Muscle of leg (tissue), 16 donors: ENCODE measurements at places on chromosomes 2 and 18. TPM values are rescaled to one million over a fixed set of nuclear protein-coding genes. Genes with fewer than 3 reads are reported as not detected.

Gene ATP6V1B1
- 0.80 TPM for polyA plus RNA-seq

GRCh38 chr2:174599310-174599921, 1.8 kb upstream of the WIPF1 start:
- no peak for DNase-seq

GRCh38 chr2:129456691-129457090, 522.8 kb upstream of the RAB6C start:
- no peak for DNase-seq

GRCh38 chr2:239299218-239299939, 101.4 kb downstream of the HDAC4 start:
- DNase-seq, result no peak

DNA sequence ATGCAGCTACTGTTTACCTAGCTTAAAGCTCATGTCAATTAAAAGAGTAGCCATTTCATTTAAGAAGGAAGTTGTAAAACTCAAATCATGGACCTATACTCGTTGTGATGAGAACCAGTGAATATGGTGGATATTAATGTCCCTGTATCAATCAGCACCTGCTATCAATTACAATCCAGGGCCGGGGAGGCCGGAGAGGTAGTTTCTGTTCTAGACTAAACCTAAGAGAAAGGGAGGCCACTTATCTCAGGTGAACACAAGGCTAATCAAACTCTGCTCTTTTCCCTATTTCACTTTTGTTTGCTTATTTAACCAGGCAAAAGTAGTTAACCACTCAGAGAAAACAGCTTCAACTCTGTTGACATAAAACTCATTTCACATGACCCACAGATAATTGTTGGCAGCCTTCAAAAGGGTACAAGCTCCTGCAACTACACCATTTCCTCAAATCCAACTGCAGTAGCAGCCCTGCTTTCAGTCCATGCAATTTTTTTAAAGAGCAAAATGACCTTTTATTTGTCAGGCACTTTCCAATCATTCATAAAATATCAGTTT, 27.8 kb upstream of the SLC9A2 start:
- DNase-seq, result no peak

Gene NDUFB3
- 88.8 TPM for polyA plus RNA-seq

- DNase-seq, result peak; percentile 76
Observed at GRCh38 chr2:109499566-109499965, 114.2 kb downstream of the SEPTIN10 start.

GRCh38 chr2:96510931-96511595, 5.9 kb upstream of the NEURL3 start:
- DNase-seq, result no peak

- no peak for DNase-seq
Observed at GRCh38 chr2:236670235-236670620, 100.6 kb downstream of the ACKR3 start.

Gene HAUS1
- polyA plus RNA-seq, result 36.9 TPM

DNA sequence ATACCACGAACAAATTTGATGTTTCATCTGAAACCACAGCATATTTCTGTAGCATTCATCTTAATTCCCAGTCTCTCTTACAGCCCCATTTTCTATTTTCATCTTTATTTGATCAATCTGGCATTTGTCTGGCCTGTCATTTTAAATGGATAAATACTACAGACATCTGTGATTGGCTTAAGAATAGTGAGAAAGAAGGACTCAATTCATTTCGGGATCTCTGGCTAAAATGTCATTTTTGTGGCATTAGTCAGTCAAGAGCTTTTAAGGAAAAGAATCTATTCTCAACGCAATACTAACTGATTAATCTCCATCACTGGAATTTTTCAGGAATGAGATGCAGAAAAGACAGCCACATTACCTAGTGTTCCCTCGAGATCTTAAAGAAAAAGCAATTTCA, 585.9 kb downstream of the IRS1 start:
- peak; percentile 22 for DNase-seq

Gene CFAP221
- polyA plus RNA-seq, result 0.53 TPM

DNA sequence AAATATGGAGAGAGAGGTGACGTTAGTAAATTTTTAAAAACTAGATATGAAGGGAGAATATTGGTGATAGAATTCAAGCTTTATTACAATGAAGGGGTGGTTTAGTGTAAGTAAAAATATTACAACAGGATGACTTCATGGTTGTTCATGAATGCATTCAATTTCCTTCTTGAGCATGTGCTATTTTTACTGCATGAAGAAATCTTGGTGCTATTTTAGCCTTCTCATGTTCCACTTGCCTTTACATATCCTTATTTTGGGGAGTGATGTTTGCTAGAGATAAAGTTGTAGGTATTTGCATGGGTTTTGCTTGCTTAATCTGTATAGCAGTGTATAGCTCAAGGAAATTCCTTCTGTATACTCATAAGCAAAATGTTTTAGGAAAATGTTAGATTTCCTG, 195.0 kb upstream of the MMADHC start:
- DNase-seq, result no peak

Gene TXNDC2
- 0.13 TPM for polyA plus RNA-seq

DNA sequence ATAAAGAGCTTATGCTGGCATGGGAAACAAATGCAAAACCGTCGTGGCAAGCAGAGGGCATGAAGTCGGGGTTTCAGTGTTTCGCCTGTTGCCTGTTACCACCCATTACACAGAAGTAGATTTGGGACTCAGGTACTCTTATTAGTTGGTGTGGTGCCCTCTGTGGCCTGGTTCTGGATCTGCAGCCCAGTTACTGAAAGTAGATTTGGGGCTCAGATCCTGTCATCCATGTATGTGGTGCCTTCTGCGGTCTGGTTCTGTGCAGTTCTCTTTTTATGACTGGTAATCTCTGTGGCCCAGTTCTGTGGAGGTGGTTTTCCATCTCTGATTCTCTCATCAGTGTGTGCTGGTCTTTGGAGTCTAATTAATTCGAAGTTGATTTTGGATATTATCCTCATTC, 45.2 kb downstream of the ADNP2 start:
- no peak for DNase-seq

Gene TET3
- polyA plus RNA-seq, result 9.7 TPM

Gene PAIP2B
- 4.0 TPM for polyA plus RNA-seq

DNA sequence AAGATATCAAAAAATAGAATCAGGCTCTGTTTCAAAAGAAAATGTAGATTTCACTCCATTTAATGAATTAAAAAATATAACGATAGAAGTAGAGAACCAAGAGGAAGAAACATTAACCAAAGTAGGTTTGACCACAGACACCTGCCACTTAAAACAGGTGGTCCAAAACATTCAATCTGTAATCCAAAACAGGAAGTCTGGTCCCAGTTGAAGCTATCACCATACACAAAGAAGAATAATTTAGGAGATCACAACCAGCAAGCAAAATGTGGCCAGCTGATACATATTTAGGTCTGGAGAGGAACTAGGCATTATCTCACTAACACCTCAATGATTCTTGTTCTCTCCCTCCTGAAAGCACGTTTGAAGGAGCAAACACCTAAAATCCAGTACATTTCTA, 73.1 kb downstream of the FTCDNL1 start:
- DNase-seq, result no peak

DNA sequence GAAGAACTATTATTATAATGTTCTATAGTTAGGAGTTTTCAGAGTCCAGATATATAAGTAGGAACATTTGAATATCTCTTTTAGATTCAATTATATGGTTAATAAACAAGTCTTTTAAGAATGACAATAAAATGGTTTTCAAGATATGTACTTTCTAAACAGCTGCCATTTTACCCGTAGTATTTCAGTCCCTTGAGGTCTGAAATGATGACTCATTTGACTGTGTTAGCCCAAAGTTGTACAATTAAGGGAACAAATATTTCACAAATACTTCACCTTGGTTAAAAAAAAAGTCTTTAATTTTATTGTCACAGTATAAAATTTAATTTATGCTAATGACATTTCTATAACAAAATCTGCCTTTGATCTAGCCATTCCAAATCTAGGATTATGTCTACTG, 91.6 kb upstream of the TANK start:
- no peak for DNase-seq

Gene CGREF1
- 0.76 TPM for polyA plus RNA-seq

Gene CYP27A1
- 26.8 TPM for polyA plus RNA-seq

DNA sequence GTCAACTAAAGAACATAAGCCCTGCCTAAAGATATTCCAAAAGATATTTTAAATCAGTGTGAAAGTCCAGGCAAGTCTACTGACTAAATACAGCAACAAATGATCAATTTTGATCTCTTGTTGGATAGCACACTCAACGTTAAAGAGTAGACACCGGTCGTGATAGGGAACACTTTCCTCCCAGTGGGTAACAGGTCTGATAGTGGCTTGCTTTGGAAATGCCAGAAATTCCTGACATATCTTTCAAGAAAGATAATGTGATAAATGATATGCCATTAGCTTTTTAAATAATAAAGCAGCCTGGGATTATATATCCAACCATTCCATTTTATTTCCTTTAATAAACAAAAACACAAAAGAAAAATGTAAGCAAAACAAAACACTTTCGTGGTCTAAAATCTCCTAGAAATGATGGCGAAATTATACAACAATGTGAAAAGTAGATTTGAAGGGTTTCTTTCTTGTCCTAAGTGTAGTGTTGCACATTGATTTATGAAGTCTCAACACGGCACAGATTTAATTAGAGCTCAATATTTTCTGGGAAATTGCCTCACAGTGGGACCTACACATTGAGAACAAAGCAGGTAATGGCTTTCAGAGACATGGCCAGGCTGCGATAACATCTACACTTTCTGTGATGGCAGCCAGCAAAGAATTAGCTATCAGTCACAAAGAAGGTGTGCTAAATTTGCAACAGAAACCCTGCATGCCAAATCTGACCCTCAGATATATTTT, 158.6 kb downstream of the PPP1R1C start:
- no peak for DNase-seq

Gene REEP1
- polyA plus RNA-seq, result 51.8 TPM

Gene UGT1A3
- not detected for polyA plus RNA-seq

GRCh38 chr2:17822445-17823117, 6.3 kb downstream of the MSGN1 start:
- peak; percentile 52 for DNase-seq

Gene FAM110C
- 1.6 TPM for polyA plus RNA-seq

DNA sequence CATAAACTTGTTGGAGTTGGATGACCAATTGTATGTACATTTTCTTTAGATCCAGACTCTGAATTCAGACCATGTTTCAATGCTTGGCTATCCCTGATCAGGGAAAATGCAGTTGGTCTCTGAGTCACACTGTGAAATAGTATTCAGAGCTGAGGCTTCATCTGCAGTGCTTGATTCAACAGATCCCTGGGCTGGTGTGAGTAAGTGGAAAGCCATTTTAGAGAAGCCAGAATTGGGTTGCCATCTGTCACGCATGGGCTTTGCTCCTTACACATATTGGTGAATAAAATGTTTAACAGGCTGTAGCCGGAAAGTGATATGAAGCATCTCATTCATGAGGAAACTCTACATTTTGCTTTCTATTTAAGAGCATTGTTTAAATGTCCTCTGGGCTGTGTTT, 50.0 kb upstream of the ACYP2 start:
- peak; percentile 20 for DNase-seq

GRCh38 chr2:59456285-59456684, 1097.2 kb downstream of the BCL11A start:
- no peak for DNase-seq
